Fibroblast of mammary gland (primary cell): ENCODE measurements at places on chromosomes 2 and 18.

- peak; percentile 76 for DNase-seq
These were observed 617.7 kb upstream of the CDH2 start for GRCh38 chr18:28794459-28795245.

DNA sequence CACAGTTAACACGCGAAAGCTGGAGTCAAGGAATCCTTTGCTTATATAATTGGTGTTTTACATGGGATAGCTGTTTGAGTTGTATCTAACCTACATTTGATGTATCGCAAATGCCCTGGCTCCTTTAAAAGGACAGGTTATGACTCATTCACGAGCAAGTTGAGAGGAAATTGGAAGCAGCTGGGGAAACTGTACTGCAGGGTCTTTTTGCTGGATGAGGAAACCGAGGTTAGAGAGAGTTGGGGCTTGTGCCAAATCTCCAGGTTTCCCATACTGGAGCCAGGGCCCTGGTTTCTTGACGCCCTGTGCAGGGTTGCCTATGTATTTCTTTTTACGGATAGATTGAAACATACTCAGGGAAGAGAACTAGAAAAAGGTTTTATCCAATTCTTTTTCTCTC, 60.0 kb upstream of the SPTBN1 start:
- peak; percentile 89 for DNase-seq

- no peak for DNase-seq
These were observed 462 bp downstream of the CHCHD5 start for GRCh38 chr2:112584891-112585250.

GRCh38 chr2:162967147-162967546, 128.6 kb upstream of the KCNH7 start:
- no peak for DNase-seq

DNA sequence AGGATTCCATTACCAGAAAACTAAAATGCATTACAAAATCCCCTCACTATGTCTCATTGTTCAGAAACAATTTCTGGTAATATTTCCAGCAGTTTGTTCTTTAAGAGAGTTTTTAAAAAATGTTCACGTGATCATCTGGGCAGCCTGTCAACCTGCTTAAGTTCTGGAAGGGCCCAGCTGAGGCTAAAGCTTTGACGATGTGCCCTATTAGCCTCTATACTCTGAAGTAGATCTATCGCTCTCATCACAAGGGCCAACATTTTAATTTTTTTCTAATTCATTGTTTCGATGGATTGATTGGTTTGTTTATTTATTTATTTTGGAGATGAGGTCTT, 205.8 kb downstream of the PRKCE start:
- DNase-seq = no peak

- DNase-seq = no peak
These were observed 5.2 kb upstream of the SIGLEC15 start for GRCh38 chr18:45820106-45820745.

DNA sequence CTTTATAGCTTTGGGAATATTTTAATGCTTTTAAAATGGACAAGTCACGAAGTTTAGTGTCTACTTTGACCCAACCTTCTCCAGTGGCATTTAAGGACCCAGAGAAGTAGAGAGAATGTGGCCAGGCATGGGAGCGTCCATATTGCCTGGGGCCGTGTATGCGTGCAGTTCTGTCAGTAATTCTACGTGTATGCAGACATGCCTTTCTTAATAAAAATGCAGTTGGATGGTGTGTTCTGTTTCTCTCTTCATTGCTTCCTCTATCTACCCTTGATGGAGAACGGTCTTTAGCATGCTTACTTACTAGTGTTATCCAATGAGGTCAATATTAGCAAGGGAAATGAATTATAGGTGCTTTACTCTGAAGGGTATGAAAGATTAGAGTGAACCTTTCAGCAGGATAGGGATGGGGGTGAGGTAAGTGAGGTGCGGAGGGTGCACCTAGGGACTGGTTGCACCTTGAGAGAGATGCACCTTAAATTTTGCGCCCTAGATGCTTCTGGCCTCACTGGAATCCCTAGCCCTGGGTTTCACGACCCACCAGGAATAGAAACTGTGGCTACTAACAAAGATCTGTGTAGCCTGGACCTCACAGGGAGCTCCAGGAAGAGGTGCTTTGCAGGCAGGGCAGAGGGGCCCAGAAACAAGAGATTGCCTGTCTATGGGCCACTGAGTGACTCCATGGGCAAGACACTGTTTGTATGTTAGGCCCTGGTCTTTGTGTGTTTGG, 194.3 kb downstream of the MYCN start:
- no peak for DNase-seq

DNA sequence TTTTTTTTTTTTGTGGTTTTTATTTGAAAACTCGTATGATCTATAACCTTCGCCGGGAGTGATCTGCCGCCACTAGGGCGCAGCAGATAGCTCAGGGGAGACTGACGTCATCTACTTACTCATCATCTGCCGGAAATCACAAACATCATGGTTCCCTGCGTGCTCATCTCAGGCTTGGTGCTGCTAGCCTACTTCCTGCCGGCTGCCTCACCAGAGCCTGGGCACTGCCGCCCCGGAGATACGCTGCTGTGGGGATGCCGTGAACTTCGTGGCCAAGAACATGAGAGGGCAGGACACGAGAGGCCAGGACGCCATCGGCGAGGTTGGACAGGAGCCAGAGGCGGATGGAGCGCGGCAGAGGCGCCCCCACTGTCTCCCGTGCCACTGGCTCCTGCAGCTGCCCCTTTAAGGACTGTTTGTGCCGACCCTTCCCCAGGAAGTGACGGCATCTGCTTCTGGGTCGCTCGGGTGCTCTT, 68.8 kb downstream of the DOK6 start:
- peak; percentile 18 for DNase-seq
